ENCODE measurements at places on chromosomes 2 and 18. TPM values are rescaled to one million over a fixed set of nuclear protein-coding genes. Genes with fewer than 3 reads are reported as not detected.
A peak's percentile ranks its signal among the peaks of the same experiment; 100 is the strongest.

DNA sequence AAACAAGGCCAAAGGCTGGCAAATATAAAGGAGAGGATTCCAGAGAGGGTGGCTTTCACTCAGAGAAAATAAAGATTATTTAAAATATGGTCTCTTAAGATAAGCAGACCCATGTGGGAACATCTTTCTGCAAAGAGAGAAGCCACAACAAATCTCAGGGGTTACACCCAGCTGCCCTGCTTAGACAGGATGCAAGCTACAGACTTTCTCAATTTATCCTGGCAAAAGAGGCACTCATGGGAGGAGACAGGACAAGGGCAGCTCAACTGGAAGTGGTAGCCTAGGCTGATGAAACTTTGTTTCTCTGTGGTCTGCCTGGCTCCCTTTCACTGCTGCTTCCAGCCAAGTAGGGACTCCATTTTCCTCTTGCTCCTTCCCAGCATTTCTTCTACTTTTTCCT is 25.9 kb upstream of the SULT1C4 start:
- H3K27ac ChIP-seq = no peak overlapping the region
- no peaks in the 10 kb centered on the region for H3K36me3 ChIP-seq
- no peaks in the 10 kb centered on the region for H3K4me1 ChIP-seq
- H3K27me3 ChIP-seq = no peaks in the 10 kb centered on the region
- no peak for DNase-seq

CNDP1 gene
- not detected for total RNA-seq

DNA sequence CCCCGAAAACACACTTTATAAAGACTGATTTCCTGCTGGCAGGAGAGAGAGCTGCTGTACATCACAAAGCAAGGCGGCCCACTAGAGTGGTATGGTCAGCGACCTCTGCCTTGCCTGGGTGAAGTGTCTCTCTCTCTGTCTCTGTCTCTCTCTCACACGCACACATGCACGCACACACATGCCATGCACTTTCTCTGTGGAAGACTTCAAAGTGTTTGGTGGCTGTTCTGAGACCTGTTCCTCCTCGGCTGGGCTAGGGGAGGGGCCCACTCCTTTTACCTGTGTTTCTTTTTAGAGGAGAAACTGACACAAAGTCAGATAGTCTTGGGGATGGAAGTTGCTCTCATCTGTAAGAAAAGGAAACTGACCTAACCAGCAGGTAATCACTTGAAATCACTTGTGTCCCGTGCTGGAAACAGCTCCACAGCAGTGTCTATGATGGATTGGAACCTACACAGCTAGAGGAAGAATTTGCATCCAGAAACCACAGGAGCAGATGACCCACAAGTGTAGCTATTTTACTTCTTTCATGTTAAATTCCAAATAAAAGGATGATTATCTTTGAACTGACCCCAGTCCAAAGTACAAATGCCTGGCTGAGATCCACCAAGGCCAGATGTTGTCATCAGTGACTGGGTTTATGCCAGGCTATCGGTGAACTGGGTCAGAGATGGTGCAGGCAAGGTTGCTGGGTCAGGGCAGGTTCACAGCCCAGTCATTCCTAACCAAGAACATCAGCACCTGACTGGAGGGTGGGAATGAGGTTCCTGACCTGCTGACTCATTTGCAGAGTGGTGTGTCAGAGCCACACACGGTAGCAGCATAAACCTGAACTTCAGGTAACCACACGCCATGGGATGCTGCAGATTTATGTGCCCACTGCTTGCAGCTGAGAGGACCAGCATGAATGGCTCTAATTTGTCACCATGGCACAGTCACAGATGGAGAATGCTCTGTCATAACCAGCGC is 63.0 kb downstream of the NPAS2 start:
- H3K36me3 ChIP-seq = no peaks in the 10 kb centered on the region
- H3K4me3 ChIP-seq = no peak overlapping the region
- no peak for DNase-seq
- no peak overlapping the region for H3K27ac ChIP-seq
- no peaks in the 10 kb centered on the region for H3K27me3 ChIP-seq

DNA sequence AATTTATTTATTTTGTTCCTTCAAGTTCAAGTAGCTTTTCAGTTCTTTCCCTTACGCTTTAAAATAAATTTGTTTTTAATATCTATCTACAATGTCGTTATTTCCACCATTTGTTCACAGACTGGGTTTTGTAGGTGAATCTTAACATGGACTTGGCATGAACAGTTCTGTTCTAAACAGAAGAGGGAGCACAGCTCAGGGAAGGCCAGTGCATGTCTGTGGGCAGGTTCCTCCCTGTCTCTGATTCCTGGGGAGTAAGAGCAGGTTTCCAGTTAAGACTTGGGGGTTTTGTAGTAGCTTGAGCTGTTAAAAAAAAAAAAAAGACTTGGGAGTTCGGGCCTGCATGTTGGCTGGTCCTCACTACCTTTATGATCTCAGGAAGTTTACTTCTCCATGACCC is 11.1 kb downstream of the TTL start:
- DNase-seq = no peak
- H3K27me3 ChIP-seq = no peaks in the 10 kb centered on the region
- no peak overlapping the region for H3K4me3 ChIP-seq

DNA sequence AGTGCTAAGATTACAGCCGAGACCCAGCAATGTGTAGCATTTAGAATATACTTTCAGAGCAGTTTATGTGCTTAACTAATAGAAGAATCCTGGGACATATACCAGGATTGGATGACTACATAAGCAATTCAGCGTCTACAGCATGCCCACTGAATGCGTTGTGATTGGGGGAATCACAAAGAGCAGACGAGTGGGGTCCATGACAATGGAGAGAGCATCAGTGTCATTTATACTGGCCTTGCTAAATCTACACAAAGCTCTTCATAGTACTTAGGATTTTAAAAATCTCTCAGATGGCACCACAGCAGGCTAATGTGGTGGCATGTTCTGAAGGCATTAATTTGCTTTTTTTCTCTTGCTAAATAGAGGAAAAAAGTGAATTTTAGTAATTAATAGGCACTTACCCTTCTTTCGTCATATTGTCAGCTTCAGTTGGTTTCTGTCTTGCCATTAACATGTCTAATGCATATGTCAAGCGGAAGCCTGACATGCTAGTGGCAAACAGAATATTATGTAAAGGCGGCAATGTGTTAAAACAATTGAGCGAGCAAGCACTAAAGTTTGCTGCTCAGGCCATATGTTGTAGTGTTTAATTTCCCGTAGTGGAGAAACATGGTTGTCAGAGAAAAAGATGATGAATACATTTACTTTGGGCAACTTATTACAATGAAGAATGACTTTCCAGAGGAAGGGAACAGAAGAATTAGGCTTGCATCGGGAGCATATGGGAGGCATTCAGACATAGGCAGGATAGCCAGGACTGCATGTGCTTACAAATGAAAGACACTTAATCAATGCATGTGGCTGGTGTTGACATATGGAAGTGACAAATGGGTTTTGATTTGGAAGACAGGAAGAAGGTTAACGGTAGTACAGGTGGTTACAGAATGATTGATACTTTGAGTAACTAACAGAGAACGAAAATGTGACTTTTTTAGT is 145.2 kb downstream of the ICOS start:
- H3K4me1 ChIP-seq = no peaks in the 10 kb centered on the region
- H3K27me3 ChIP-seq = no peaks in the 10 kb centered on the region
- no peak overlapping the region for H3K4me3 ChIP-seq
- H3K36me3 ChIP-seq = no peaks in the 10 kb centered on the region

- H3K4me1 ChIP-seq = no peaks in the 10 kb centered on the region
- no peak for DNase-seq
- no peaks in the 10 kb centered on the region for H3K27me3 ChIP-seq
Observed at GRCh38 chr2:63434024-63435001, 154.0 kb downstream of the WDPCP start.

DNA sequence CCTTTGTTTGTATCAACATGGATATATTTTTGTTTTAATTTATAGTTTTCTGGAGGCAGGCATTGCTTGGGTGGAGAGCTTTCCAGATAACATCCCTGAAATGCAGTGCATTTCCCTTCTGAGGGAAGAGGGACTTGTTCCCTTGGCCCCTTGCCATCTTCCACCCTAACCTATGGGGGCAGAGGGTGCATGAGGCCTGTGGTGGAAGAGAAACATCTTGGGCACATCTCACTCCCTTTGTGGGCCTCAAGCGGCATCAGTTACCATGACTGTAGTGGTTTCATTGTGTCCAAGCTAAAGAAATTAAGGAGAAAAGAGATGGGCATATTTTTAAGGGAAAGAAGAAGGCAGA is 5.3 kb upstream of the RPL37A start:
- H3K36me3 ChIP-seq = no peaks in the 10 kb centered on the region
- H3K27ac ChIP-seq = no peak overlapping the region
- DNase-seq = no peak
- peaks cover 10% of the 10 kb centered on the region for H3K4me1 ChIP-seq
- H3K4me3 ChIP-seq = no peak overlapping the region
- H3K27me3 ChIP-seq = no peaks in the 10 kb centered on the region

DNA sequence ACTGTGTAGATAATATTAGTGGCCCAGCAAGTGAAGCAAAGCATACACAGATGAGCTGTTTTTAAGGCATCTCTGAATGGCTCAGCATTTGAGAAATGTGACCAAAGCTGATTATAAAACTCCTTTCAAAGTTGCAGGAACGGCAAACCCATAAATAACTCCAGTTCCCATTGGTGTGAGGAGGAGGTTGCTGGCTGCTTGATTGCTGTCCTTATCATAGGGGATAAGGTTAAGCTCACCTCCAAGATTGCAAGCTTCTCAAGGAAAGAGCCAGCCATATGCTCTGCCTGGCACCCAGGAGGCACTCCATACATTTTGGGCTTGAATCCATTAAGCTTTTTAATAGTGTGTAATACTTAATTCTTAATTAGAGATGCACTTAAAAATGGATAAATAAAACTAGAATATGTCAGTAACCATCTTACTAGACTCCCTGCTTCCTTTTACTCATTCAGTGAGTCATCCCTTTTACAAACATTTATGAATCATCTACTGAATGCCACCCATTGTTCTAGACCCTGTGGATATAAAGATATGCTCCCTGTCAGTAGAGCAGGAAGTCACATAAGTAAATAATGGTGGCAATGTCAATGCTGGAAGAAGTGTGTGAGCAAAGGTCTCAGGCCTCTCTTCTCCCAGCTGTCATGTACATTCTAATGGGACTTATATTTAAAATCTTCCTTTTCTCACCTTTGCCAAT is 99.3 kb downstream of the SPATS2L start:
- H3K4me3 ChIP-seq = no peak overlapping the region
- DNase-seq = no peak
- H3K27me3 ChIP-seq = no peaks in the 10 kb centered on the region
- H3K4me1 ChIP-seq = peaks cover 36% of the 10 kb centered on the region
- H3K36me3 ChIP-seq = no peaks in the 10 kb centered on the region
- peak overlapping the region; percentile 8 for H3K27ac ChIP-seq

Data from gastrocnemius medialis (tissue), 4 donors.